HFF-Myc (cell line): ENCODE measurements at places on chromosomes 5 and 9.
A peak's percentile ranks its signal among the peaks of the same experiment; 100 is the strongest.

DNA sequence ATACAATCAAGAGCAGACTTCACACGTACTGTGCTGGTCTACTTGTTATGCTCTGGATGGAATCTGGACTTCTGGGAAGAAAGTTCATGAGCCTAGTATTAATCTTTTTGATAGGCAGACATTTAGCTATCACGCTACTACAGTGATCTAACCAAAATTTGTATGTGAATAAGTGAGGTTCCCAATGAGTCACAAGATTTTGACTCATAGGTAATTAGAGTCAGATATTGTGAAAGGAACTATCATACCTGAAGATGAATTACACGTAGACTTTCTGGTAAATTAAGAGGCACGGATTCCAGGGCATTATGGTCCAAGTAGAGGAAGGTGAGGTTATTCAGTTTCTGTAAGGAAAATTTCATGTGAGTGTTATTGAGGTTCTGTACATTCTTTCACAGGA, 18.4 kb downstream of the OGN start:
- DNase-seq = no peak

DNA sequence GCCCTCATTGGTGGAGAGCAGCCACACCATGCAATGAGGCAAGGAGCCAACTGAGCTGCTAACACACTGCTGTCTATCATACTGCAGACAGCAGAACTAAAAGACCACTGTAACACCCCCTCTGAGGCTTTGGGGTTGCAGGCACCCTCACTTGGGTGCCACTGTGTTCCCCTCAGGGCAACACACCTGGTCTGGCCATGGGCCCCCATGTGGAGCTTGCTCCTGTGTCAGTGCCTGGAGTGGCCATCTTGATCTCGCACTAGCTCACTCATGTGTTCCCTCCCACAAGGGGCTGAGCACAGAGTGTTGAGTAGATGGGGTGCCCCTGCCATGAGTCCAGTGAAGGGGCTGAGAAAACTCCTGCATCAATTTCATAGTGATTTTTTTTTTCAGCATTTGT, 532.4 kb upstream of the FTMT start:
- no peak for DNase-seq

DNA sequence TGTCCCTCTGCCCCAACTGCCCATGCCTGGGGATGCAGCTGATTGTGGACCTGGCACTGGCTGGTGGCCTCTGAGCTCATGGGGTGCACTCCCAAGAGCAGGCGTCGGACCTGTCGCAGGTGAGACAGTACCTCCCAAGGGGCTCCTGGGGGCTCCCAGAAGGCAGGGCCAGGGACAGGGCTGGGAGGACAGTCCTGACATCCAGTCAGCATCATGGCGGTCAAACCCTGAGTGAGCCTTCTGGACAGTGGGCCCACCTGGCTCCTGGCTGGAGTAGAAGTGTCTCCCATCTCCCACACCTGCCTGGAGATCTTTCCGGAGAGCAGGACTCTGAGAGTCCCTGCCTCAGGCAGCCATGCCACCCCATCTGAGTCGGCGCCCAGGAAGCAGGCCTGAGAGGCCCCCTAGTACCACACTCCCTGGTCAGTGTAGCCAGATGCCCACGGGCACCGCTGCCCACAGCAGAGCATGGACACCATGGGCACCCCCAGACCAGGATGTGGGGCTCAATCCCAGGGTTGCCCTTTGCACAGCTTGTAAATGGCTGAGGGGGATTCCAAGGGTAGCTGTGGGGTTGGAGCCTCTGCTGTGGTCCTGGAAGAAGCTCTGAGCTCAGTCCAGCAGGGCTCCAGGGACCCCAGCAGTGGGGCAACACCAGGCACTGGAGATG, 6.6 kb downstream of the LCN9 start:
- no peak for DNase-seq

- DNase-seq = no peak
Observed at GRCh38 chr5:170484847-170485615, 18.8 kb upstream of the KCNIP1 start.

DNA sequence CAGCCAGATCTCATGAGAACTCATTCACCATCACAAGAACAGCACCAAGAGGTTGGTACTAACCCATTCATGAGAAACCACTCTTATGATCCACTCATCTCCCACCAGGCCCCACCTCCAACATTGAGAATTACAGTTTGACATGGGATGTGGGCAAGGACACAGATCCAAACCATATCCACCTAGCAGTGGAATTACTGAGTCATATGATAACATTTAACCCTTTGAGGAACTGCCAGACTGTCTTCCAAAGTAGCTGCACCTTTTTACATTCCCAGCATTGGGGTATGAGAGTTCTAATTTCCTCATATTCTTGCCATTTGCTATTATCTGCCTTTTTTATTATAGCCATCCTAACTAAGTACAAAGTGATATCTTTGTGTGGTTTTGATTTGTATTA, 51.9 kb downstream of the CTNNA1 start:
- DNase-seq = no peak

GRCh38 chr5:88686726-88687125, 196.3 kb downstream of the MEF2C start:
- DNase-seq = no peak

- no peak for DNase-seq
Observed at GRCh38 chr9:133334161-133334560, 1.8 kb downstream of the SURF6 start.

DNA sequence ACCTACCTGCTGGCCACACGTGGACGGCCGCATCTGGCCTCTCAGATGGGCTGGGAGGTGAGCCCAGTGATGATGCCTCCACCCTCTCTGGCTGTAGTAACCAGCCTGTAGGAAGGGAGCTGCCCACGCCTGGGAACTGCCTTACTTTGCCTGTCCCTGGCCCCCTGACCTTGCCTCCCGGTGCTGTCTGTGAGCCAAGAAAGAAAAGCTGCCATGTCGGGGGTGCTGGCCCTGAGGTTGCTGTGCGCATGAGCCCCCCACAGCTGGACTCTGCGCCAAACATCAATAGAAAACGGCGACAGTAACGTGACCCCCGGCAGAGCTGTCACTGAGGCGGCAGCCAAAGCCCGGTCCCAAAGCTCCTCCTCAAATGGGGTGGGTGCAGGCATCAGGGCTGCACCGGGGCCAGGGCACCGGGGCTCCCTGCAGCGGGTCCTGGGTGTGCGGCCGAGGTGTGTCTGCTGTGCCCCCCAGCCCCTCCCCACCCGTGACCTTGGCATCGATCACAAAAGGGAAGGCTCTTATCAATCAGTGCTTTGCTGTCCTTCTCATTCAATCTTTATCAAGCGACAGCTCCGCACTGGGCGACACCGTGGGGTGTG, 15.3 kb upstream of the SLC9A3 start:
- DNase-seq = no peak

GRCh38 chr5:132064738-132065331, 4.4 kb downstream of the IL3 start:
- peak; percentile 67 for DNase-seq

GRCh38 chr5:40412771-40413170, 266.9 kb upstream of the PTGER4 start:
- DNase-seq = no peak

GRCh38 chr5:3214396-3214795, 381.2 kb upstream of the IRX1 start:
- no peak for DNase-seq

DNA sequence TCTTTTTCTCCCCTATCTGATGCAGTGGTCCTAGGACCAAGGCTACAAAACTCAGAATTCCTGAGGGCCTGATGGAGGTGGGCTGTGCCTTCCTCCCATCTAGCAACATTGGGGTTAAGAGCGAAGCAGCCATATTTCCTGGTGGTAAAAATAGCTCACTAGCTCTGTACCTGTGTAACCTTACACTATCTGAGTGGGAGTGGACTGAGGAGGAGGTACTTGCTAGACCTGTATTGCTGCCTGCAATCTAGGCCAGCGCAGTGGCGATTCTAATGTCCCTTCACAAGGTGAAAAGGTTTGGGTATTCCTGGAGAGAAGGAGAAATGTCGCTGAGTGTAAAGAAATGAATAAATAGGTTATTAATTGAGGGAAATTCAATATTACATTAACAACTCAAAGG, 80.2 kb upstream of the LIFR start:
- no peak for DNase-seq

- no peak for DNase-seq
Observed at GRCh38 chr5:169814522-169814921, 165.8 kb downstream of the INSYN2B start.

DNA sequence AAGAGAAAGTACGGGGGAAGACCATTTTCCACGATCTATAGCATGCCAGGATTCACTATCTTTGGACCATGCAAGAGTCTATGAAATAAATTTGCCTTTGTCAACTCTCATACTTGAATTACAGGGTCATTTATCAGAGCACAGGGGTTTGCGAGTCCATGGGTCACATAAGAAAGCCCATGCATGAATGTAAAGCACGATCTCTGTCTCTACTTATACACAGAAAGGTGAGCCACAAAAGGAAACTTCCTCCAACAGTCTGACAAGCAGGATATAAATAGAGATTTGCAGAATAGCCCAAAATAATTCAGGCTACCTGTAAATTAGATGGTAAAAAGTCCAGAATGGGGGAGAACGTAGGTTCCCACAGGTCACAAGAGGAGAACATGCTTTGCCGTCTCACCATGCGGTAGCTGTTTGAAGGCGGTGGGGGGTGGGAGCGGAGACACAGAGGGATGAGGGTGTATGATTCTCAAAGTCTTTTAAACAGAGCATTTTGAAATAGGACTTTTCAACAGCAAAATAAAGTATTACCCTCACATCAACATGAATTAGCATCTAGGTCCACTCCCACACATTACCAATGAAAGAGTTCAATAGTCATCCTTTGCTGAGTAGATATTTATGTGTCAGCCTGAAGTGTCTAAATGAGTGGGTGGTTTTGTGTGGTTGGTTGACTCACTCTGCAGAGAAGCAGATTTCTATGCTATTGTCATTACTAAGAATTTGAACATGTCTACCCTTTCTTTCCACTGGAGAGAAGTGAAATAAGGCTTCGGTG, 279.7 kb downstream of the EBF1 start:
- DNase-seq = peak; percentile 4

DNA sequence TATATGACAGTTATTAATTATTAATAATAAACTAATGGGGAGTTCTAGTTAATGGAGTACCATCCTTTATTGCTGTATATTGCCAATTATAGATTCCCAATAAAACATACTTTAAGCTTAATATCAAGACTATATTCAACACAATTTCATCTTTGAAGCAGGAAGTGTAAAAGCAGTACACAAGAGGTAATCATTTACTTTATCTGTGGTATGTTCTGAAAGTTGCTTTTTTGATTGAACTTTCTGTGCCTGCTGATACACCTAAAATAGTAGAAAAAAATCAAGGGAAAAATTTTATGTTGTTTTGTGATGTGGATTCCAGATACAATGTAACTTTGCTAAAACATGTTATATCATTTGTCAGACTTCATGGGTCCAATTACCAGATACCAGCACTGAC, 58.0 kb downstream of the ACO1 start:
- no peak for DNase-seq

- DNase-seq = no peak
Observed at GRCh38 chr9:98516897-98517503, 191.7 kb downstream of the GABBR2 start.

GRCh38 chr5:86837610-86838009, 219.9 kb downstream of the COX7C start:
- no peak for DNase-seq

DNA sequence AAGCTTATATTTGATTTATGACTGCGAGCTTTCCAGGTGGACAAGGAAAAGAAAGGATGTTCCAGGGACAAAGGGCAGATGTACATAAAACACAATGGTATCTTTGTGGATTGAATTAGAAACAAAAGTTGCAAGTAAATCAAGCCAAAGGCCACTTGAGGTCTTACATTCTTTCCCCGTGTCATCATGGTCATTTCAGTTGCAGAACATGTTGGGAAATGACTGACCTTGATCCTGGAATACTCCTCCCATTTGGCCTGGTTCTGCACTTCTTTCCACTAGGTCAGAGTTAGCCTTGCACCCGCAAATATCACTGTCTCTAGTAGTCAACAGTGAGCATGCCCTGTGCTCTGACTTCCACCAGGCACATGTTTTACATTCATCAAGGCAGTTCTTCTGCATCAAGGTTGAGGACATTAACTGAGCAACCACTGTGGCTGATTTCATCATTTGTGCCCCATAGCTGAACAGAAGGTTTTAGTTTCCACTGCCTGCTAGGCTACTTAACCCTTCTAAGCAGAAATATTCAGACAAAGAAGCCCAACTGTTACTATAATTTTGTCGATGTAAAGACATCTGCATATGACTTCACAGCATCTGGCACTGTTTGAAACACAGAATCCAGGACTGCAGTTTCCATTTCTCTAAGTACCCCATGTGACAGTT, 1161.7 kb upstream of the DMAC1 start:
- DNase-seq = no peak

GRCh38 chr5:548256-548655, 24.0 kb upstream of the SLC9A3 start:
- DNase-seq = no peak

DNA sequence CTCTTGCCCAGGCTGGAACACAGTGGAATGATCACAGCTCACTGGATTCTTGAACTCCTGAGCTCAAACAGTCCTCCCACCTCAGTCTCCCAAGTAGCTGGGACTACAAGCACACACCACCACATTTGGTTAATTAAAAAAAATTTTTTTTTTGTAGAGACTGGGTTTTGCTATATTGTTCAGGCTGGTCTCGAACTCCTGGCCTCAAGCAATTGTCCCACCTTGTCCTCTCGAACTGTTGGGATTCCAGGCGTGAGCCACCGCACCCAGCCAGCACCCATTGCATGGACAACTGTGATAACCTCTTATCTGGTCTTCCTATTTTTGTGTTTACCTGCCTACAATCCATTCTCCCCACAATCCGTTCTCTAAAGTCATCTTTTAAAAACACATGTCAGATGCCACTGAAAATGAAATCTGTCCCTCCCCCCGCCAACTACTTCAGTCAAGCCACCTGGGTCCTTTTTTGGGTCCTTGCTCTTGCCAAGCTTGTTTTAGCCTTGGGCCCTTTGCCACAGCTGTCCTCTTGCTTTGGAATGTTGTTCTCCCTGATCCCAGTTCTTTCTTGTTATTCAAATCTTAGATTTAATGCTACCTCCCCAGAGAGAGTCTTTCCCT, 250.5 kb downstream of the PIK3R1 start:
- DNase-seq = no peak

GRCh38 chr5:7036192-7036835, 323.1 kb downstream of the TENT4A start:
- no peak for DNase-seq

DNA sequence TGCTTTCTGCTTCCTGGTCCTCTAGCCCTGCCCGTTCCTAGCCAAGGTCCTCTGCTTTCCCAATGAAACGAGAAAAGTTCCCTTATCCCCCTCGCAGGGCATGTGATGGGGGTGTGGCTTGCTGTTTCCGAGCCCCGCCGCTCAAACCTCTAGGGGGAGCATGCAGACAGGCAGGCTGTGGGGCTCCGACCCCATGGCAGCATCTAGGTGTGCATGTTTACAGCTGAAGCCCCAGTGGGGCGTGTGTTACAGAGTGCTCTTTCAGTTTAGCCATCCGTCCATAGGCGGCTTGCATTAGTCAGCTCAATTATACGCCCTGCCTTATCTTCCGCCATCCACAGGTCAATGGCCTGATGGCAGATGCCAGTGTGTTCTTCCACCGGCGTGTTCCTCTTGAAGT, 48.3 kb upstream of the SPATA31E1 start:
- no peak for DNase-seq

- DNase-seq = no peak
Observed at GRCh38 chr9:96242811-96243210, 59.2 kb downstream of the HSD17B3 start.
